ENCODE measurements at places on chromosomes 13 and 19.

DNA sequence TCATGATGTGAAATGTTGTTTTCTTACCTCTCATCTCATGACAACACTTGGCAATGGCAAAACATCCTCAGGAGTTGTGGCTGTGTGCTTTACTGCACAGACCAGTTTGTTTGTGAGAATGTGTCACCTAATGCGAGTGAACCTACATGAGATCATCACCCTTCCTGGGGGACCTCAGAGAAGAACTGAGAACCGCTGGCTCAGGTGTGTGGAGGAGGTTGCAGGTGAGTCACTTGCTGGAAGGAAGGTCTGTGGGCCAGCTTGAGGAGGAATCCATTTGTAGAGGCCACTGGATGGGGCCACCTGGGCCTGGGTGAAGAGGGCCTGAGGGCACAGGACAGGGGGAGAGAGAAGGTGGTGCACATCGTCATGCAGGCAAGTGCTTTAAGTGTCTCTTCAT is 3.0 kb upstream of the CEACAM1 start:
- DNase-seq: no peak

DNA sequence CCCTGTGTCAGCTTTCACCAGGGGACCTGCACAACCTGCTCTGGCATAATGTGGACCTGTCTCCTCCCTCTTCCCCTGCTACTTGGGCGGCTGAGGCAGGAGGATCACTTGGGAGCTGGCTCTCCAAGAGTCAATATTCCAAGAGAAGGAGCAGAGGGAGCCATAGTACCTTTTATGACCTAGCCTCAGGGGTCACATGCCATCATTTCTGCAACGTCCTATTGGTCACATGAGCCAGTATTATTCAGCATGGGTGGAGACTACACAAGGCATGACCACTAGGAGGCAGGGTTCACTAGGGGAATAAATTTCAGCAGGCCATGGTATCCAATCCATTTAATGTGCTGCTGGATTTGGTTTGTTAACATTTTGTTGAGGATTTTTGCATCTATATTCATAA is 12.0 kb upstream of the SHFL start:
- DNase-seq: no peak

DNA sequence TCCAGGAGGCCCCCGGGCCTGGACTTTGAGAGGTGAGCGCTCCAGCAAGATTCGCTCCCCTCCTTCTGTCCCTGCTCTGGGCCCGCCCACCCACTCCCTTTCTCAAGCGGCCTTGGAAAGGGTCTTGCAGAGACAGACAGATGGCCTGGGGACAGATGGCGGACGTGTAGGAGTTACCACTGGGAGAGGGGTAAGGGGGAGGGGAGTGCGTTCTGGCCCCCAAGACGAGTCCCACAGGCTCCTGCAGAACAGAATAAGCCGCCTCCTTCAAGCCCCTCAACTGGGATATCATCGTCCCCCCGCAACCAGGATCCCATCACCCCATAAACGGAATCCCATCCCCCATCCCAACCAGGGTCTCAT is 3.6 kb upstream of the TNFAIP8L1 start:
- no peak for DNase-seq

DNA sequence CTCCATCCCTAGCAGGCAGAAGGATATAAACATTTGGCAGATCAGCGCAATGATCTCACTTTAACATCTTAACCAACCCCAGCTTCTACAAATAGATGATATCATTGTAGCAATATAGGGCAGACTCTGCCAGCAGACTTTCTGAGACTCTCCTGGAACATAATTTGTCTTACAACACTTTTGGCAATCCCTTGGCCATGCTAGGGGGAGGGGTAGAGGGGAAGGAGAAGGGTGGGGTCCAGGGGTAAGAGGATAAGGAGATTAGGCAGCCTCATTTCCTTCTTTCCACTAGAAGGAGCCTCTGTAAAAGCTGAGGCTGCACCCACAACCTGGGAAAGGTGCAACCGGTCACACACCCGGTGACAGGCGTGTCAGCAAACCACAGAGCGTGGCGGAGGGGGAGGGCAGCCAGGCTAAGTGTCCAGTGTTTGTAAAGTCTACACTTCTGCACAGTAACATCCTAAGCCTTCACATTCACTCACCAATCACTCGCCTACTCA is 8.7 kb upstream of the UBAC2 start:
- no peak for DNase-seq

All from activated T-helper 1 cell treated with Interleukin-2 at 50 U/mL for 16 hours (primary cell).